ENCODE measurements at places on chromosomes 7 and 10. TPM values are rescaled to one million over a fixed set of nuclear protein-coding genes. Genes with fewer than 3 reads are reported as not detected.

DNA sequence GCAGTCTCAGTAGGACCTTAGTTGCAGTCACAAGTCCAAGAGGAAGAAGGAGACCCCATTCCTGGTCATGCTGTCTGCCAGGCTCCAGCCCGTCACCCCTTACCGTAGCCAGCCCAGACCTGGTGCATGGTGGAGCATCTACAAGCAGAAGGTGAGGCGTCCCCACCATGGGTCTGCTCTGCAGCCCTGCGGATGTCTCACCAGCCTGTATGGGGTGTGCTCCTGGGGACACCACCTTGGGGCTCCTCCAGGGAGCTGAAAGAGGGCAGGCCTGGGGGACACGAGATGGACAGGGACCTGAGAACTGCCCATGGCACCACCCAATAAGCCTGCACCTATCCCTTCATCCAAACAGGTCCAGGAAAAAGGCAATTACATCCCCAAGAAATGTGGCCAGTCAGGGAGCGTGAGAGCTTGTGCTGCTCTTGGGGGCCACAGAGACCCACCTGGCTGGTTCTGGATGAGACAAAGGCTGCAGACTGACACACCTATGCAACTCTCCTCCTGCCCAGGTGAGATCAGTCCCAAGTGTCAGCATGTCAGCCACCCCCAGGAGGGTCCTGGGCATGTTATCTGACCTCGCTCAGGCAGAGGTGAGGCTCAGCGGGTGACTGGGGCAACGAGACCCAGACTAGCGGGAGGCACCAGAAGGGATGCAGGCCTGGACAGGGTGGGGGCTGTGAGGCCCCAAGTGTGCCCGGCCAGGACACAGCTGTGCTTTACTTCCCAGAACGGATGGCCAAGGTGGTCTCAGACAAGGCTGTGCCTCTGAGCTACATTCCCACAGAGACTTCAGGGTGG is 84.5 kb upstream of the RET start:
- no peak for DNase-seq

DNA sequence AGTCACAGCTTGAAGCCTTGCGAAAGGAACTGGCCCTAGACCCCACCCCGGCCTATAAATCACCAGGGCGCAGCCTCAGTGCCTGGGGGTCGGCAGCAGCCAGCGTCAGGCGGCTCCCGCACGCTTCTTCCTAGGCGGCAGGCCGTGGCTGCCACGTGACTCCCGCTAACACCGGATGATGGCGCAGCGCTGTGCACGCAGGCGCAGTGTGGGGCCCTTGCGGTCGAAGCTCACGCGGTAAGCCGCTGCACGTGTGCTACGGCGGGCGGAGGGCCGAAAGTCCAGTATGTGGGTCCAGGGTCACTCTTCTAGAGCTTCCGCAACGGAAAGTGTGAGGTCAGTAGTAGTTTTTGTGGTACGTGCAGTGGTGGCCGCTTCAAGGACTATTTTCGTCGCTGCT is at the start of gene STK31:
TSS of gene STK31 (plus strand) at position 220 of the 400 bp plus-strand sequence. CDS start at position 287, 67 bp downstream.
- DNase-seq, result no peak

Gene BMPER
- total RNA-seq, result 17.1 TPM

Gene PFKP
- 0.66 TPM for total RNA-seq

Gene OR6B1
- total RNA-seq, result not detected

Gene ASZ1
- not detected for total RNA-seq

Data from right lobe of liver (tissue), 6 donors.